ENCODE measurements at places on chromosomes 11 and 22. TPM values are rescaled to one million over a fixed set of nuclear protein-coding genes. Genes with fewer than 3 reads are reported as not detected.

TMPRSS4 gene
- not detected for polyA plus RNA-seq

DNA sequence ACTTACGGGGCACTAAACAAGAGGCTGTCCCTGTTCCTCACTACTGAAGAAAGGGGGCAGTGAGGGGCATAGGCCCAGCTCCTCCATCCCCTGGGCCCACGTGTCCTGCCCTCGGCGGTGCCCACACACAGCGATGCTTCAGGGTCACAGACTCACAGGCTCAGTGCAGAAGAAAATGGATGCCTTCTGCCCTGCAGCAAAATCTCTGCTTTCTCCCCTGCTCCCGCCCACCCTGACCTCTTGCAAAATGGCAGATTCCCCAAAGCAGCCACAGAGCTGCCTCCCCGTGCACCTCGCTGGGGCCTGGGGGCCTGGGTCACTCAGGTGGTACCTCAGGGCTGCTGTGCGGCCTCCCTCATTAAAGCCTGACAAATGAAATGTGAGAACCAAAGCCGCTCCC is 204.0 kb downstream of the DSCAML1 start:
- DNase-seq: no peak

OR9G1 gene
- not detected for polyA plus RNA-seq

SLC22A9 gene
- polyA plus RNA-seq: not detected

- no peak for DNase-seq
Measured at GRCh38 chr22:23696326-23696851, 5.6 kb downstream of the RGL4 start.

DNA sequence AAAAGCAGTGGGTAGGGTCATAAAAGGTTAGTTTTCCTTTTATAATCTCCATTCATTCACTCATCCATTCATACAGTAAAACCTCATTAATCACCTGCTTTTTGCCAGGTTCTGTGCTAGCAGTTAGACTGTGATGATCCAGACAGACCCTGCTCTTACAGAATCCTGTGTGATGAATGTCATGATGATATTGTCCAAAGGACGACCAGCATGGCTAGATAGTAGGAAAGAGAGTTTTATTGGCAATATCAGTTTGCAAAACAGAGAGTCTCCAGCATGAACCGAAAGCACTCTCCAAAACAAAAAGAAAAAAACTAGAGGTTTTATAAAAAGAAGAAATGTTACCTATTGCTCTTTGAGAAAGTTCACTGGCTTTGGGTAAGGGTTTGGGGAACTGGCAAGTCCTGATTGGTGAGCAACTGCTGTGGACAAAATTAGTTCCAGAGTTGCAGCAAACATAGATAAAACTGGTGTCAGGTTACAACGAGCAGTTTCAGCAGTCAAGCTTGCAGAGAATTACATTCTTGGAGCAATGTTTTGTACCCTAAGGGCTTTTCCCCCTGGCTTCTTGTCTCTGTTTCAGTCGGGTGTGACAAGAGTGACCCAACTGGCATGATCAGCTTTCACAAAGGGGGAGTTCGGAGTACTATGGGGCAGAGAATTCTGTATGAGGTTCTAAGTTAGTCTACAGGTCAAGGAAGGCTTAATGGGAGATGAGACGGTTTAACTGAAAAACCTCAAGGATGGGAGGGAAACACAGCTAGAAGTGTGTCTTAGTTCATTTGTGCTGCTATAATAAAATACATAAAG is 58.3 kb downstream of the HSD17B12 start:
- DNase-seq: no peak

Data from ovary (tissue), 10 donors.